CD4-positive, alpha-beta T cell treated with Interleukin-12 subunit alpha and Interleukin-12 subunit beta, for 1 hour (primary cell): ENCODE measurements at places on chromosomes 5 and 9.

GRCh38 chr5:72692231-72692637 is 124.2 kb upstream of the TNPO1 start:
- no peak for DNase-seq

DNA sequence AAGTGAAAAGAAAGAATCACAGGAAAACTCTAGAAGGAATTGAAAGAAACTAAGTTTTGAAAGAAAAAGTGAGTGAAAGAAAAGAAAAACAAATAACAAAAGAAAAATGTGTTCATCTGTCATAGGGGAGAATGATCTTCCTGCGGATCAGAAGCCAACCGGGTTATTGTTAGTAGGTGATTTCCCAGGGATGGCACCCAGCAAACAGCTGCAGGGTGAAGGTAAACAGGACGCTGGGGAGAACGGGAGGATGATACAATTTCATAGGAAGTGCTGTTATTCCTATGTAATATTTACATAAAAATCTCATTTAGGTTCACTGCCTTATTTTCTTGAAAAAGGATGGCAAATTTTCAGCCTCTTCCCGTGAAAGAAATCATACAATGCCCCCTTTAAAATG is 72.4 kb upstream of the LHFPL2 start:
- DNase-seq = no peak

- DNase-seq = no peak
These were observed 2.9 kb downstream of the UNC13B start for GRCh38 chr9:35164711-35165110.

GRCh38 chr9:37559125-37559524 is 17.1 kb downstream of the FBXO10 start:
- DNase-seq = no peak

DNA sequence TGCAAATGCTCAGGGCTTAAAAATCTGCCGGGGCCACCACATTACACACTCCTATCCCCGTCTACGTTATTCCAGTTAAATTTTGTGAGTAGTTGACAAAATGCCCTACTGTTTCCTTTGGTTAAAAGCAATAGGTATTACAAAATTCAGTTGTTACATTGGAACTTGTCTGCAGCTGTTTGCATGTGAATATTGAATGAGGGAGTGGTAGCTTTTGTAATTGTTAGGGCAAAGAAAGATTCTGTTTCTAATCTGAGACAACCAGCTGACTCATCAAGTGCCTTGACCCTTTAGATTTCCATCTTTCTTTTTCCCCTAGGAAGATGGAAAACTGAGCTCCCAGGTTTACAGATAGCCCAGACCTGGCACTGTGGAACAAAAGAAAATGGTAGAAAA is 30.2 kb downstream of the MAML1 start:
- no peak for DNase-seq

GRCh38 chr9:21796768-21797167 is 5.7 kb upstream of the MTAP start:
- no peak for DNase-seq

DNA sequence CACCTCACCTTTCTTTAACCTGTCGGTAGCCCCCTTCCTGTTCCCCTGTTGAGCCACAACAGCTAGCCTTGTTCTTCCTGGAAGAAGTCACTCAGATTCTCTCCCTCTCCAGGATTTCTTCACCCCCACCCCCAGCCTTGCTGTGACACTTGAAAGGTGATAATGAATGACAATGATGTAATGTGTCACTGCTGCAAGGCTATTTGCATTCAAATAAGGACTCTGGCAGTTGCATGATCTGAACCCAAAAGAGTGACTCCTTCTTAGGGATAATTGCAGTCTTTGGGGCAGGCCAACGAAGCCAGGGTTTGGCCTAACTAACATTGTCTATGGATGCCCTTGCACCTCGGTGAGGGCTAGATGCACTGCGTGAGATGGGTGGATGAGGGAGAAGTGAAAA is 154.4 kb upstream of the CLINT1 start:
- DNase-seq = no peak

- no peak for DNase-seq
These were observed 798 bp downstream of the PITX1 start for GRCh38 chr5:135032999-135033861.

- no peak for DNase-seq
These were observed 124.8 kb upstream of the LARP1 start for GRCh38 chr5:154630410-154630809.

DNA sequence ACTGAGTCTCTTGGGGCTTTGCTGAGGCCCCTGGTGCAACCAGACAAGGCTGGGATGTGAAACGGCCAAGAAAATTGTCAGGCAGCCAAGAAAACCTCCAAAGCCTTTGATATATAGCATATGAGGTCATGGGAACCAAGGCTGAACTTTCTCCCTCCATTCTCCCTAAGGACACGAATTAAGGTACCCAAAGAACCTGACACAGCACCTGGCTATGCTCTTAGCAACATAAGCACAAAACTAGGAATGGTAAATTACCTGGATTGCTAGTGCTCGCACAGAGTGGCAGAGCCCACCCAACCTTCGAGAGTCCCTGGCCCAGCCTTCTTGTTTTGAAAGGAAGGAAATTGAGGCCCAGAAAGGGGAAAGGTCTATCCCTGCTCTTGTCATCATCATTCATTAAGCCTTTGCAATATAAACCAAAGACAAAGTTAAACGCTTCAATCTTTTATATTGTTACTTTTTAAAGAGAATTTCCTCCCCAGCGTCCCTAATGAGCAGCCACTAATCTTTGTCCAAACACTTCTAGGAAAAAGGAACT is 220.0 kb upstream of the NR4A3 start:
- no peak for DNase-seq

- no peak for DNase-seq
These were observed 1304.4 kb downstream of the MAT2B start for GRCh38 chr5:164809821-164810220.
